Epithelial cell of esophagus (primary cell): ENCODE measurements at places on chromosomes 4 and X.

- DNase-seq: peak; percentile 17
Measured at GRCh38 chr4:42736527-42737195, 79.8 kb upstream of the ATP8A1 start.

DNA sequence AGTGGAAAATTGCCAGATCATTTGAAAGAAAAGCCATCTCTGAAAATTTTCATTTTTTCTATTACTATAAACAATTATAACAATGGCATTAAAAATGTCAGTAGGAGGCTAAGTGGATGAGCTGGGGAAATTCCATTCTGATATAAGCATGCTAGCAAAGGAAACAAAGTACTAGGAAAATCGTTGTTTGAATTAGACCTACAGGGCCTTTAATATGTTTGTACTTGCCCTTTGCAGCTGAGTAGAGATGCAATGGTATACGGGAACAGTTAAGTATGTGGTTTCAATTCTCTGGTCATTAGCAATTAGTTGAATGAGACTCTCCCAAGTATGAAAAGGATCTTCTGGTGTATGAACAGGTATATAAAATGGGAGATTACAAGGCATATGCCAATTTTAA is 452.2 kb downstream of the PCDH11X start:
- peak; percentile 2 for DNase-seq

- no peak for DNase-seq
Measured at GRCh38 chr4:86006057-86006456, 353.8 kb downstream of the MAPK10 start.

- no peak for DNase-seq
Measured at GRCh38 chrX:13985697-13986435, 43.8 kb downstream of the GEMIN8 start.

DNA sequence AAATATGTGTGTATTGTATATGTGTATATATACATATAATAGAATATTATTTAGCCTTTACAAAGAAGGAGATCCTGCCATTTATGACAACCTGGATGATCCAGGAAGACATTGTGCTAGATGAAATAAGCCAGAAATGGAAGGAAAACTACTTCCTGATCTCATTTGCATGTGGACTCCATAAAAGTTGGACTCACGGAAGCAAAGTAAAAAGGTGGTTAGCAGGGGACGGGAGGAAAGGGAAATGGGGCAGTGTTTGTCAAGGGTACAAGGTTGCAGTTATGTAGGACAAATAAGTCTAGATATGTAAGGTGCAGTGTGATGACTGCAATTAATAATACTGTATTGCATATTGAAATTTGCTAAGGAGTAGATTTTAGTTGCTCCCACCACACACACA is 331.1 kb upstream of the FSTL5 start:
- DNase-seq: no peak

GRCh38 chrX:140526171-140526570 is 21.3 kb upstream of the SOX3 start:
- DNase-seq: peak; percentile 44

- no peak for DNase-seq
Measured at GRCh38 chrX:134712272-134712671, 54.0 kb upstream of the PLAC1 start.

DNA sequence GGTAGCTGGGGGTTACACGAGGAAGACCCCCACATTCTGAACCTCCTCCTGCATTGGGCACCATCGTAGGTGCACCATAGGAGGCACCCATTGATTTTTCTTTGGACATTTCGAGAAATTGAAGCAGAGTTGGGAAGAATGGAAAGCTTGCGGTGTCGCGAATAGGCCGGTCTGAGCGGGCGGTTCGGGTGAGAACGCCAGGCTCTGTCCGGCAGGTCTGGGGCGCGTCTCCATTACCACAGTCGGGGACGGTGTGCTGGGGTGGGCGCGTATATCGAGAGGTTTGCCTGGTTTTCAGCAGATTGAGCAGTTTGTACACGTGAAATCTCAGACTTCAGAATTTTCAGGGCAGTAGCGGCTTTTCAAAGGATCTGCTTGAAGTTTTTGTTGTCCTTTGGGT is 560 bp downstream of the PASD1 start:
- DNase-seq: no peak

GRCh38 chr4:61517144-61517543 is 317.0 kb downstream of the ADGRL3 start:
- DNase-seq: no peak

DNA sequence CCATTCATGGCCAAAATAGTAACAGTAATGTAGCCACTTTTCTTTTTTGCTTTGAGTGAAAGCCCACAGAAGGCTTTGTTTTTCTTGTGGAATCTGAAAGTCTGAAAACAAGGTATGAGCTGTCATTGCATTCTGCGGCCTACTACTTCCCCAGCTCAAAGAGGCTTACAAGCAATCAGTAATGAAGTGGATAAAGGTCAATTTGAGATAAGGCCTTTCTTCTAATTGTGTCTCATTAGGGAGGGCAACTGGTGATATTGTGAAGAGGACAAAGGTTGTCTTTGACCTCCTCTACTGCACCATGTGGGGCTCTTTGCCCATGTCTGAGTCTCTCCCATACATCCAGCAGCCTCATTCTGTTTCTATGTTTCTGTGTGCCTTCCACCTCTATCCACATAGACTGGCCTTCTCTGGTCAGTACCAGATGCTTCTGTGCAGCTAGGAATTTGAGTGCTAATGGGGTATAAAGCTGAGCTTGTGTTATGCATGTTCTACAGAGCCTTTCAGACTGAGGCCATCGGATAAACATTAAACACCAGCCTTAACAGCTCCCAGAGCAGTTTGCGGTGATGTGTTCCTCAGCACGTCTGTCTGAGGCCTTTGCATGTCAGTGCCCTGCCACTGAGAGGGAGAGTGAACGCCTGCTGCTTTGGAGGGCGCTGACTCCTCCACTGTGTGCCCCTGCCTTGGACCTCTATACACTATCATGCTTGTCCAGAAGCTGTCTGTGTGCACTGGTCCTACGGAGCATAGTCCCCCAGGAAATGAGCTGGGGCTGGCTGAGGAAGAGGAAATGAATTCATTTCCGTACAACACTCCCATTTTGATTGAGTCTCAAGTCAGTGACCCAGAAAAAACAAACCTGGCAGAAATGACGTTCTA is 80.2 kb downstream of the SH2D1A start:
- DNase-seq: no peak

DNA sequence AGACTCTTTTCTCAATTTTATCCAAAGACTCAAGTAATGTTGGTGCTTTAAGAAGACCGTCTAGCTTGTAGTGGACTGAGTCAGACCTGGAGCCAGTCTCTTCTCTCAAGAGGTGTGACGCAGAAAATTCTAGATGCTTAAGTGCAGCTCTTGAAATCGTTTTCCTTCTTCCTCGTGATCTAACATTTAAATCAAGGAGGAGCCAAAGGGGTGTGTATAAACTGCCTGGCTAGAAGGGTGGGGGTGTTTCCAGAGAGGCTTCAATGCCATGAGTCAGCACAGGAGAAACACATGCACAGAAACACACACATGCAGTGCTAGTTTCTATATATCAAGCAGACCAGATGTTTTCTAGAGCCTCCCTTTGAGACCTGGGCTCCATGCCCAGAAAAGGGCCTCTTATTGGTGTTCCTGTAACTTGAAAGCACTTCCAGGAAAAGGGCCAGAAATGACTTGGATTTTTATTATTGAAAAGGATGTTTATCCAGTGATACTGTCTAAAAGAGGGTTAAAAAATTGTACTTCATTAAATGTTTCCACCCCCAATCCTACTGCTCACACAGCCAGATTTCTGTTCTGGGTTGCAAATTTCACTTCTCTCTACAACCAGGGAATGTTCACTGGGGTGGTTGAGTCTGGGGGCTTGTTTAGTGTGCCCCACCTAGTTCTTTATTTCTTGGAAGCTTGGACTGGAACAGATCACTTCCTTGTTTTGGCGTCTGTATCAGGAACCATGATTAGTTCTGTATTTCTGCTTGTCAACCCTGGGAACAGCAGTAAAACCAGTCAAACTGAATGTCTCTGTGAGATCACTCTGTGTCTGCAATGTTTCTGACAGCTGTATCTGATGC is at the start of gene CLIC2:
CLIC2 (minus strand) TSS at position 129 of the 851 bp plus-strand sequence. CDS start 187 bp downstream, outside the sequence.
- peak; percentile 57 for DNase-seq

DNA sequence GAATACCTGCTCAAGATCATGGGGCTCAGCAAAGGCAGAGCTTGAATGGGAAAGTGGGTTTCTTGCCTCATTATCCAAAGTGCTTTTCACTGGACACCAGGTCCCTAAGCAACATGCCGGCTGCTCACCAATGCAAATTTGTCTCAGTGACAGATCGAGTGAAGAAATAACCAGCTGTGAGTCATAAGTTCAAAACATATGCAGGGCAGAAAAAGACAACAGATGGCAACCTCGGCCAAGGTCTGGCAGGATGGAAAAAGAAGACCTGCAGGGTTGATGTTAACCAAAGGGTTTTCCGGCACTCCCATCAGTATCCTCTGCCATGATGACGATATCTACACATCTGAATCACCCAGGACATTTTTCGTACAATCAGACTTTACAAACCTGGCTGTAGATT is 124.1 kb downstream of the AFAP1 start:
- DNase-seq: peak; percentile 69

GRCh38 chrX:122445466-122445865 is 738.6 kb upstream of the GRIA3 start:
- DNase-seq: no peak

DNA sequence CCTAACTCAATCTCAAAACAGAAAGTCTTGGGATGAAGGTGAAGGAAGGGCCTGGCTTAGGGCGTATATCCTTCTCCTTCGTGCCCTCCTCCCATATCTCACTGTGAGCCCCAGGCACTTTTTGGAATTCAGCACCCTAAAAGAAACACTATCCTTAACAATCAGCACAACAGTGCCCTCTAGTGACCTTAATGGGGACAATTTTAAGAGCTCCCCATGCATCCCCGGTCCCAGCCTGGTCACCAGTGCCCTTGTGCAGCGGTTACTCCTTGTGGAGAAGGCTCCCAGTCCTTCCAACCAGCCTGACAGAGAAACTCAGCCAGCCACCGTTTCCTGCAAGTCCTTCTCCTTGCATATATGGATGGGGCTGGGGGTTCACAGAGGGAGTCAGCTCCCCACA is 4.2 kb downstream of the PAK3 start:
- DNase-seq: peak; percentile 54

GRCh38 chrX:40845331-40845911 is 110.1 kb upstream of the MED14 start:
- DNase-seq: peak; percentile 29

DNA sequence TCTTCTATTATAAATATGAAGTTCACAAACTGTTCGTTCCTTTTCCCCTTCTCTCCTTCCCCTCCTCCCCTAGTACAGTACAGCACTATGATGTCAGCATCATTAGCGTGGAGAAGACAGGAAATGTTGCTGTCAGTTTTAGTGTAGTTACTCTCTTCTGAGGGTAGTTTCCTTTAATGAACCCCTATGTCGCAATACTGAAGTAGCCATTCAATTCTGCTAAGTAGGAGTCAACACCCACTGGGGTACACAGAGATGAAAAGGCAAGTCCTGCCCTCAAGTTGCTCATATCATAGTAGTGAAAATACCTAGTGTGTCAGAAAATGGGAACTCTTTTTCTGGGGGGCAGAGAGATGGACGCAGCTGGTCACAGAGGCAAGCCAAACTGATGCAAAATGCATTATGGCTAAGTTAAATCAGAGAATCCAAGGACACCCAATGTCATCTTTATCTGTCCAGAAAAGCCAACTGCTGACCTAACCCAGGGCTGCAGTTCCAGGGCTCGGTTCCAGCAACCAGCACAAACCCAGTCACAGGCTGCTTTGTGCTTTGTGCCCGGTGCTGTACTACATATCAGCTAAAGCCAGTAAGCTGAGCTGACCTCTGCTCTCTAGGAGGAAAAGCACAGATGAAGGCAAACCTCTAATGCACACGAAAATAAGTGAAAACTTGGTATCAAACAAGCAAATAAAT is 31.5 kb downstream of the GRIA3 start:
- DNase-seq: no peak

DNA sequence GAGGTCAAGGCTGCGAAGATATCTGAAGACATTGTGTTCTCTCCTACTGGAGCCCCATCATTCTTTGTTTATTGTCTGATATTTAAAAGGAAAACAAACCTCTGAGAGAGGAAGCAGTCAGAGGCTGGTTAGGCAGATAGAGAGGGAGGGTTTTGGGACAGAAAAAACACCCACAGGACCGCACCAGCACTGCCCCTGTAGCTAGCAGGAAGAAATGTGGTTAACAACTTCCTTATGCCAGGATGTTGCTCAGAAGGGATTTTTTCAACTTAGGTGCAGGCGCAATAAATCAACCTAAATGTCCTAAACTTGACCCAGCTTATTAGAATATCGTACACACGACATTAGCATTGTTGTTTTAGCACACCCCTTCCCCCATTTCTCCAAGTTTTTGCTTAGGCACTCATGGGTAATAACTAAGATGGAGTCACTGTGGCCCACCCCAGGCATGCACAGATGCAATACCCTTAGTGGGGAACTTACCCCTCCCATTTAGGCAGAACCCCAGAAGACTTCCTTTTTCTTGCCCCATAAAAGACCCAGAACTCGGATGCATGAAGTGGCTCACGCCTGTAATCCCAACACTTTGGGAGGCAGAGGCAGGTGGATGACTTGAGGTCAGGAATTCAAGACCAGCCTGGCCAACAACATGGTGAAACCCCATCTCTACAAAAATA is 2.8 kb upstream of the ZNF718 start:
- DNase-seq: no peak

DNA sequence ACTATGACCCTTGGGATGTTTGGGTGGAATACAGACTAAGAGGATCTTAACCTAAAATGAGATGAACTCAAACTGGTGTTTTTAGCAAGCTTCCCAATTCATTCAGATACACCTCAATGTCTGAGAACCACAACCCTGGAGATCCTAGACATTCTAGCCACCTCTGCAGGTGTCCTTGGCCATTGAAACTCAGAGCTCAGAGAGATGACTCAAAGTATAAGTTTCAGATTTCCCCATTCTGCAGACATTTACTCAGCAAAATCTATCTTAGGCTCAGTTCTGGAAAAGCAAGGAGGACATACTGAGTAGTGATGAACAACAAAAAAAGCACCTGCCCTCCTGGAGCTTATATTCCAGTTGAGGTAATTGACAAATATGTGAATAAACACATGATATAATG is 47.8 kb downstream of the COMMD8 start:
- DNase-seq: no peak

GRCh38 chrX:148609515-148610327 is 109.3 kb downstream of the AFF2 start:
- DNase-seq: peak; percentile 31

- peak; percentile 99 for DNase-seq
Measured at GRCh38 chr4:40446839-40447238, 111.7 kb downstream of the CHRNA9 start.

DNA sequence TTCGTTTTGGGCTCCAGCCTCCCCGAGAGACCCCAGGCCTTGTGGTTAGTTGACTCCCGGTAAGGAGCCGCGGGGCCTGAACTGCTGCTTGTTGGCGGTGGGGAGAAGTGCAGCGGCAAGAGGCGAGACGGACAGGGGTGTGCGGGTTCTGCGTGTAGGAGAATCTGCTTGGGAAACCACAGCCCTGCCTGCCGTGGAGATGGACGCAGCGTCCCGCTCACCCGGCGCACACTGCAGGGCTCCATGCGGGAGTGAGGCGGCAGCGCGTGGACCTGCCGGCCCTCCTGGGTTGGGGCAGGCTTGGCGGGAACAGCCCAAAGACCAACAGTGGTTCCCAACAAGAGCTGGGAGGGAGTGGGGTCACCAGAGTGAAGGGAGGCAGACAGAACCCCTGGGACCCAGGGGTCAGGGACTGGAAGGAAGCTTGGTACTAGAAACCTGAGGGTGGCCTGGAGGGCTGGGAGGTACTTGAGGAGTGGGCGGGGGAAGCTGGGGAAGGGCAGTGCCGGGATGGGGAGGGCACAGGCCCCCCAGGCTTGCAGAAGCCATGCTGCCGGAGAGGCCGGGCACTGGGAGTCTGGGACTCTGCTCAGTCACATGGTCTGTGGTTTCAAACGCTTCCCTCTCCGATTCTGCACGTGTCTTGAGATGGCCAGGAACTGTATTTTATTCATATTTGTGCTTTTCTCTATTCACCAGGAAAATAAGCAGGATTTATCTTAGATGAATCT is 70.8 kb downstream of the RGS12 start:
- DNase-seq: no peak
